Activated T-helper 17 cell treated with anti-CD3 and anti-CD28 coated beads, Interleukin-2, amount 50 U/mL, for 72 hours (primary cell): ENCODE measurements at places on chromosomes 5 and 9. TPM values are rescaled to one million over a fixed set of nuclear protein-coding genes. Genes with fewer than 3 reads are reported as not detected.

The CTNND2 gene
- 0.21 TPM for total RNA-seq

The PRDM9 gene
- total RNA-seq = not detected

The SLC6A7 gene
- not detected for total RNA-seq

The NRARP gene
- 0.86 TPM for total RNA-seq

DNA sequence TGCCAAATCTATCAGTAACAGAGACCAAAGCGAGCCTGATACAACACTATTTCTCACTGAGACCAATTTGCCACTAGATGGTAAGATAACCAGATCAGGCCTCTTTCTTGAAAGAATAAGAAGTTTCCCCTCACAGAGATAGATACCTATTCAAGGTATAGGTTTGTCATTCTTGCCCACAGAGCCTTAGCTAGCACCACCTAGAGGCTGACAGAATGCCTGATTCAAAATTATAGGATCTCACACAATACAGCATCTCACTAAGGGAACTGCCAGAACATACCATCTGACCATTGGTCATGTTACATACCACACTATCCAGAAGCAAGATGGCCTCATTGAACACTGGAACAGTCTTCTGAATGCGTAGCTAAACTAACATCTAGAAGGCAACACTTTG, 166.6 kb upstream of the HCN1 start:
- no peak for ATAC-seq

DNA sequence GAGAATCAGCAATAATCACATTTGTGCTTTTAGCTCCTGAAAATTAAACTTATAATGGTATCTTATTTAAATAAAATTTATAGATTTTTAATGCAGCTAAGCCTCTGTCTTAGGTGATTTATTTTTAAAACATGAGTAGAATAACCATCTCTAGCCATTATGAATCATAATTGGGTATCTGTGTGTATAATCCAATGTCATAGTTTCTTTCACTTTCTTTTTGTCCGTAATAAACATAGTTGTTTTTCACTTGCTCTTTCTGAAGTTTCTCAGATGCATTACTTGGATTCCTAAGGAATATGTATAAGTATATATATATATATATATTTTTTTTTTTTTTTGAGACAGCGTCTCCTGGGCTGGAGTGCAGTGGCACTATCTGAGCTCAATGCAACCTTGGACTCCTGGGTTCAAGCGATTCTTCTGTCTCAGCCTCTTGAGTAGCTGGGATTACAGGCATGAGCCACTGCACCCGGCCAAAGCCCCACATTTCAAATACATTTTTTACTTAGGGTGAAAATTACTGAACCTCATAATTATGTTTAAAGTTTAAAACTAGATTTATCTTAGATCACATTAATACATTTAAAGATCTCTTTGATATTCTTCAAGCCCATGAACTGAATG, 377.1 kb downstream of the PRDM9 start:
- ATAC-seq = no peak

DNA sequence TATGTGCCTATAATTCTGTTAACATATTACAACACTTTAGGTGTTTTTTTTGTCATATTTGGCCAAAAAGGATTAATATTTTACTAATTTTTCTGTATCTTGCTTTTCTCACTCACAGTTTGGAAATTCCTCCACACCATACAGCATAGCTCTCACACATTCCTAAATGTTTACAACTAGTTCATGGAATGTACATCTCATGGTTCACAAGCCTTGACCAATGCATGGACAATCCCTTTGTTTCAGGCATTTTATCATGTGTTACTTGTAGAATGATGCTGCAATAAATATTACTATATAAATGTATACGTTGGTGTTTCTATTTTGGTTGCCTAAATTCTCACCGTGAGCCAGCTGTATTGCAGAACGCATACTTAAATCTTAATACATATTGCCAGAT, 80.5 kb upstream of the SPATA31C2 start:
- ATAC-seq = no peak

DNA sequence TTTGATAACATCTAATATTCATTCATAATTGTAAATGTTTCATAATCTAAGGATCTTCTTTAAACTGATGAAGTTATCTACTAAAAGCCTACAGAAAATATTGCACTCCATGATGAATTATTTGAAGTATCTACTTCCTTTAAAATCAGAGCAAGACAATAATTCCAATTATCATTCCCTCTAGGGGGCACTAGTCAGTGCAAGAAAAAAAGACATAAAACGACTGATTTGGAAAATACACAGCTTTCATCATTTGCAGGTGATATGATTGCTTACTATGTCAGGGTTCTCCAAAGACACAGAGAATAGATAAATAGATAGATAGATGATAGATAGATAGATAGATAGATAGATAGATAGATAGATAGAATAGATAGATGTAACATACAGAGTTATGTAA, 13.5 kb upstream of the GRM6 start:
- no peak for ATAC-seq

DNA sequence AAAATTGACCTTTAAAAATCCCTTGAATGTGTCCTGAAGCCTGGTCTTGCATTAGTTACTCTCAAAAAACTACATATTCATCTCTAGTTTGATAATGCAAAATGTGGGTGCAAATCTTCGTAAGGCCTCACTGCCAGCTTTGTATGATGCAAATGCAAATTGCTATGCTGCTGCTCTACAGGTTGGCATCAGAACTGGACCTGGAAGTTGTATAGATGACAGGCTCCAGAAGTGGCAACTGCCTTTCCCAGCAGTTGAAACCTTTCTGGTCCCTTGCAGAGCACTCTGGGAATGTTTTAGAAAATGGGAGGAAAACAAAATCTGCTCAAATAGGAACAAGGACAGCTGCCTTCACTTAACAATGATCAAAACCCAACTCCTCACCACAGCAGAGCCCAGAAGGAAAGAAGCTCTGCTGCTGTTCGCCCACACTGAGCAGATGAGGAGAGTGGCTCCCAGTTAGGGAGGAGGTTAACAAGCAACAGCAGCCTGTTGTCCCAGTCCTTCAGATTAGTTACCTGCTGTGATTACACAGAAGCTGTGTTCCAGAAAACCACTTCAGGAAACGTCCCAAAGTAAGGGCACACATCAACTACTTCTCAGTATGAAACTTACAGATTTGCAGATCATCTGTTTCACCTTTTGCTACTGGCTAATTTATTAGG, 93.5 kb downstream of the PLPP1 start:
- no peak for ATAC-seq

DNA sequence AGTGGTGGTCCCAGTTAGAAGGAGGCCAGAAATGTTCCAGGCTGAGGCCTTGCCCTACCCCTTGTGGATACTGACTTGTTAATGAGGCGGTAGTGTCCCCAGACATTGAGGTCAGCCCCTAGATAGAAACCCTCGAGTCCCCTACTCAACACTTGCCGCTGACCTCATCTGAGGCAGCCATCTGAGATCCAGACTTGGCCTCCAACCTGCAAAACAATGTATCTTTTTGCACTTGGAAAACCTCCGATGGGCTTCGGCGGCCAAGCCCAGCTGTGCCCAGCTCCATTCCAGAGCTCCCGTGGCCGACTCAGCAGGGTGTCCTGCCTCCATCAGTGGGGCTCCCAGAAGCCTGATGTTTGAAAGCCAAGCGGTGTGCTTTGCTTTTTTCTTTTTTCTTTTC, 122.1 kb downstream of the WNK2 start:
- ATAC-seq = no peak

- no peak for ATAC-seq
Measured at GRCh38 chr9:91157883-91158282, 203.8 kb downstream of the AUH start.

DNA sequence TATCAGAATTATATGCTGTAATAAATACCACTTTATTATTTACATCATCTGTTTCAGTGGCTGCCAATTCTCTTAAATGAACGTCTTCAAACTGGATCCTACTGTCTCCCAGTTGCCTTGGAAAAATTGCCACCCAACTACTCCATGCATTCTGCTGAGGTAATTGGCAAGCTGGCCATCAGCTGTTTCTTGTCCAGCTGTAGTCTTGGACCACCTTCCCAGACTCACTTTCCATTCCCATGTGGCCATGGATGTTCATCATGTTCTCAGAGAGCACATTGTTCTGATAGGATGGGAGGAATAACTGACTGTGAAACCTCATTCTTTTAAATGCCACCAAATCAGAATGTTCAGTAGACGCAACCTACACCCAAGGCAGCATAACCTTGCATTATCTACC, 157.5 kb downstream of the DOCK8 start:
- no peak for ATAC-seq

DNA sequence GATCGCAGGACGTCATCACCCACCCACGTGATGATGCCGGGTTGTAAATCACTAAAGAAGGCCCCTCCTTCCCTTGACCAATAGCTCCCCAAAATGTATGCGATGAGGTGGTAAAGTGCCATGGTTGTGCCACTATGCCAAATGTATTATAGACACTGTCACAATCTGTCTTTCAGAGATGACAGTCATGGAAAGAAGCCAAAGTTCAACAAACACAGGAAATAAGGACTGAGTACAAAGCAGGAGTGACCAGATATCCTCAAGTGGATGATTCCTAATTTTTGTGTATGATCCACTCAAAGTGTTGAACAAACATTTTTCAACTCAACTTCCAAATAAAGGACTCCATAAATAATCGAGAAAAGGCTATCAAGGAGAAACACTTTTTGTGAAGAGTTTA, 12.5 kb downstream of the GLIS3 start:
- no peak for ATAC-seq

DNA sequence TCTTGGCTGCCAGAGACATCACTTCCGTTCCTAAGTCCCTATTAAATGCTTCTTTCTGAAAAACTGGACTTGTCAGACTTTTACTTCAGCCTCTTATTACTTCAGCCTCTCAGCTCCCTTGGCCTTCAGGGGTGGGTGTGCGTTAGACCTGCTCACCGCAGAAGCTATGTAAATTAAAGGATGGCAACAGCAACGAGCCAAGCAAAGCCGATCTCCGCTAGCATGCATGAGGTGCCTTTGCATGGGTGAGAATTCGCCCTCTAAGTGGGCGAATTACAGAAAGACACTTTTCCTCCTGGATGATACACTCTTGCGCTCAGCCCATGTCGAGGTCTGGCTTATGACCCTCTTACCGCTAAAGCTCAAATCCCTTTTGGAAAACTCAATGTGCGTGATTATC, 10.9 kb upstream of the IL3 start:
- ATAC-seq = no peak
